ENCODE measurements at places on chromosomes 6 and 20. TPM values are rescaled to one million over a fixed set of nuclear protein-coding genes. Genes with fewer than 3 reads are reported as not detected.

ZKSCAN4 gene
- total RNA-seq, result 2.6 TPM

TMC2 gene
- not detected for total RNA-seq

ANGPT4 gene
- total RNA-seq, result 0.03 TPM

GTSF1L gene
- total RNA-seq, result not detected

ABHD12 gene
- total RNA-seq, result 97.1 TPM

EPPIN gene
- total RNA-seq, result not detected

NKX2-2 gene
- not detected for total RNA-seq

TUBB2B gene
- 13.2 TPM for total RNA-seq

RRAGD gene
- 3.1 TPM for total RNA-seq

RGS17 gene
- total RNA-seq, result 6.4 TPM

GABRR1 gene
- not detected for total RNA-seq

FAM217A gene
- not detected for total RNA-seq

FRS3 gene
- 2.0 TPM for total RNA-seq

PDSS2 gene
- 6.2 TPM for total RNA-seq

SYCP2L gene
- 2.8 TPM for total RNA-seq

PRPH2 gene
- total RNA-seq, result not detected

NELFE gene
- 83.5 TPM for total RNA-seq

C4B gene
- total RNA-seq, result 0.56 TPM

LY6G6D gene
- not detected for total RNA-seq

LPA gene
- total RNA-seq, result 0.02 TPM

SEL1L2 gene
- not detected for total RNA-seq

SLA2 gene
- total RNA-seq, result 0.01 TPM

MUC22 gene
- 0.05 TPM for total RNA-seq

PSORS1C2 gene
- not detected for total RNA-seq

LRRN4 gene
- not detected for total RNA-seq

TINAG gene
- 0.08 TPM for total RNA-seq

C20orf202 gene
- total RNA-seq, result not detected

BTNL2 gene
- total RNA-seq, result not detected

ADGB gene
- not detected for total RNA-seq

CALHM5 gene
- 0.06 TPM for total RNA-seq
